Fibroblast of lung (primary cell): ENCODE measurements at places on chromosomes 4 and X. TPM values are rescaled to one million over a fixed set of nuclear protein-coding genes. Genes with fewer than 3 reads are reported as not detected.
A peak's percentile ranks its signal among the peaks of the same experiment; 100 is the strongest.

Gene ASB11
- total RNA-seq: not detected in 2 replicates

Gene F9
- total RNA-seq: not detected in 2 replicates

Gene SLC6A14
- total RNA-seq: not detected in 2 replicates

Gene ADAMTS3
- 2.1 TPM in 2 replicates for total RNA-seq

Gene THAP9
- 5.6 and 6.2 TPM in 2 replicates for total RNA-seq

Gene AKAP17A
- 17.8 and 18.0 TPM in 2 replicates for total RNA-seq

Gene SLC25A4
- 9.0 and 11.4 TPM in 2 replicates for total RNA-seq

Gene TGIF2LX
- not detected in 2 replicates for total RNA-seq

Gene TRIML2
- under 0.01 and 0.26 TPM in 2 replicates for total RNA-seq

Gene TCEAL1
- total RNA-seq: 35.5 and 37.5 TPM in 2 replicates

Gene KLHL4
- total RNA-seq: 2.1 and 3.5 TPM in 2 replicates

Gene CABS1
- total RNA-seq: not detected in 2 replicates

Gene CLTRN
- 0.26 and 0.50 TPM in 2 replicates for total RNA-seq

Gene HTN1
- total RNA-seq: not detected in 2 replicates

Gene GIMD1
- not detected in 2 replicates for total RNA-seq

Gene NUDT11
- 7.1 and 7.7 TPM in 2 replicates for total RNA-seq

Gene SLC16A2
- 5.6 and 7.8 TPM in 2 replicates for total RNA-seq

DNA sequence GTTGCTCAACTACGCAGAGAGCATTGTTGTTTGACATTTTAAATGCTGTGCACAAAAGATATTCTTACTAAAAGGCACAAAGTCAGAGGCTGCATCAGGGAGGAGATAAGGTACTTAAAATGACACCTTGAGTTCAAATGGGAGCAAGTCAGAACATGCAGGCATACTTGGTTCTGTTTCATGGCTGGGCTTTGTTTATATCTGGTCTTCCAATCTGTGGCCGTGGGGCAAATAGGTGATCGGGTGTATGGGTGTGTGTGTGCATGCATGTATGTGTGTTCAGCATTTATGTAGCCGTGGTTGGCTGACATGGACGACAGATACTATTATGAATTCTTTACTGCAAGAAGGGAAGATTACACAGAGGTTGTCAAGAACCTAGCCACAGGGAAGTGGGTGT is 106.1 kb downstream of the RASL11B start:
- no peak for DNase-seq

DNA sequence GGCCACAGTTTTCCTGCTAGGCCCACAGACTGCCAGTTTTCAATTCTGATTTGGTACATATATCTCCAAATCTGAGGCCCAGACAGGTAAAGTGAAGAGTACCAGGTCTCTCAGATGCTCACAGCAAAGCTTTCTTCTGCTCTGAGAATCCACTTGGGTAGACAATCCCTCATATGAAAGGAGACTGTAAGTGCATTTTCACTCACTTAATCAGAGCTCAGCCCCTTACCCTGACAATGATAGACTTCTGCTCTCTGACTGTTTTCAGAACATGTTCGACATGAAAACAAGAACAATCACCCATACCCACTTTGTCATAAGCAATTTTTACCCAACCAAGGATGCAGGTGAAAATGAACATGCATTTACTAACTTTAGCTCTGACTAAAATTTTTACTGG is 7.1 kb downstream of the GPRIN3 start:
- DNase-seq: no peak

GRCh38 chr4:35541146-35541887 is 703.0 kb downstream of the ARAP2 start:
- no peak for DNase-seq

- peak; percentile 83 for DNase-seq
Observed at GRCh38 chr4:185811509-185812364, at the start of gene SORBS2. SORBS2 (minus strand) TSS chr4:185812194; CDS start chr4:185690571, 121,623 bp downstream.

DNA sequence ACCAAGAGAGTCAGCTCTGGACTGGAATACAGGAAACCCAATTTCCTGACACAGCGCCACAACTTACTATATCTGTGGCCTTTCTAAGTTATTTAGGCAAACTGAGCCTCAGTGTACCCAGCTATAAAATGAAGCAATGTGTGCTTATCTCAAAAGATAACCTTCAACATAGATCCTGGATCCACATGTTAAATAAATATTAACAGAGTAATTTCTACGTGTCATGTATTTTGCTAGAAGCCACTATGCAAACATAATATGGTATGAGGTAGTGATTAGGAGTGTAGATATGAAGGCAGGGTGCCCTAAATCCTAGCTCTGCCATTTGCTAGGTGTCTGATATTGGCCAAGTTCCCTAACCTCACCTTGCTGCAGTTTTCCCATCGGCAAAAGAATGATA is 527.0 kb downstream of the RAB28 start:
- no peak for DNase-seq

DNA sequence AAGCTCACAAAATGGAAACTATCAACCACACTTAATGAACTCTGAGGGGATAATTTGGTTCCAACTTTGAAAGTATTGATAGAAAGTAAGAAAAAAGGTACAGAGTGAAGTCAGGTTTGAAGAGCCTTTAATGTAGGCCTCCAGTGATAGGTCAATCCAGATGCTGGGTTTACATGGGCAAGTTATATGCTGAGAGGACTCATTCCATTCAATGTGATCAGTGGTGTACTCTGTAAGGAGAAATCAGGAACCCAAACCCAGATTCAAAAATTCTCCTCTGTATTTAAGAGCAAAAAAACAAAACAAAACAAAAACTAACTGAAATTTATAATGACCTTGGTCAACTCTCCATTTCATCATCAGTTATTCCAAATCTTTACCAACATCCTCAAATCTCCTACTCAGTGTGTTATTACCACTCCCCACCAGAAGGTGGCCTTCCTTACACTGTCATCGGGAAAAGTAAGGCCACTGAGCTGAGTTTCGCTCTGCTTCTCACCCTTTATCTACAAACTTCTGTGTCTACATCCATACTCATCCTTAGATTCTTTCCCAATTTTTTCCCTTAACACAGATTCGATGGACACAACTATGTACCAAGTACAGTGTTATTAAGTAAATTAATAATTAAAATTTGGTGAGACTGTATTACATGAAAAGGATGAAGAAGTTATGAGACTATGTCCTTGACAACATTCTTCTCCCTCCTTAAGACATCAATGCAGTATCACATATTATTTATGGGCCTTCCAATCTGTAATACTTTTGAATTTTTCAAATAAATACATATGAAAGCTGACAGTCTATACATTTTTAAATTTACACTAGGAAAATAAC is 88.3 kb downstream of the ZAR1 start:
- peak; percentile 60 for DNase-seq

DNA sequence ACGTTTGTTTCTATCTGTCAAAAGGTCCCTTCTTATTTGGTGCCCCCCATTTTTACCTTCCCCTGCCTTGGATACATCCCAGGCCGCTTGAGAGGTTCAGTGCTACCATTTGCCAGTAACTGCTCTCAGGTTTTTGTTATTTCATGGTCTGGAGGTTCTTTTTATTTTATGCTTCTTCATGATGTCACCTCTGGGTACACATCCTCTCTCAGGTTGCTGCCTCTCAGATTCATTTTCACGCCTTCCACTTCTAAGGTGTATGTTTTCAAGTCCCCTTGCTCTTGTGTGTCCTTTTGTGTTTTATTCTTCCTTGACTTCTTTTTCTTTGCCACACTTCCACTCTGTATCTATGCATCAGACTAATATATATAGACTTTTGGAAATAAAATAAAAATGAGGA is 640.1 kb upstream of the AADAT start:
- DNase-seq: no peak

DNA sequence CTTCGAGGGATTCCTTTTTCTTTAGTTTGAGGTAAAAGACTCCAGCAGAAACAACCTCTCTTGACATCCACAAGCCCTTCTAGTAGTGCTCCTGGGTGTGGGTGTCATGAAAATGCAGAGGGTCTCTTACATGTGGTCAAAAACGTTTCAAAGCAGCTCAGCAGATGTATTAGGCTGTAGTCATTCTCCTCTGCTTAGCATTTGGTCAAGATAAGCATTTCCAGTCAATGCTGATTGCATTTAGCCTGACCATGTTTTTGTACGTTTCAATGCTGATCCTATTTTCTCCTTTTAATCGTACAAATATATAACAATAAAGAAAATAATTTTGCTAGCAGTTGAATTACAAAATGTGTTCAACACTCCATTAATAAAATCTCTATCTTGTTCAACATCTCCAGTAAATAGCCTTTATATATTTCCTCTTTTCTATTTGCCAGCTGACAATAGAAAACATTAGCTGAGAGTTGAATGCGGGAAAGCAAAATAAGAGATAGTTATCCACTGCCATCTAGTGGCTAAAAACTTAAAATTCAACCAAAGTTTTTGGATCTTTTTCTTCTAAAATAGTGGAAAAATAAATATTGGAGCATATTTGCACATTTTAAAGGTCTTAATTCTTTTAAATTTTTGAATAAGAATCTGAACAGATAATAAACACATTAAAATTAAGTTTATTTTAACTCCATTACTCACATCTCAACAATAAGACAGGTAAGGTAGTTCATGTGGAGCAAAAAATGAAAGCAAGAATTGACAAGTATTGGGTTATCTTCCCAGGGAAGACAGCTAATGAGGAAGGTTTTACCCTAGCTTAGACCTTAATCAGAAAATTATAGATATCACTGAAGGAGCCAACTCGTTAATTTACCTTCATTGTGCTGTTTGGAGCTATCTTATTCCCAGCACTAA is 15.2 kb upstream of the PACRGL start:
- DNase-seq: peak; percentile 56

DNA sequence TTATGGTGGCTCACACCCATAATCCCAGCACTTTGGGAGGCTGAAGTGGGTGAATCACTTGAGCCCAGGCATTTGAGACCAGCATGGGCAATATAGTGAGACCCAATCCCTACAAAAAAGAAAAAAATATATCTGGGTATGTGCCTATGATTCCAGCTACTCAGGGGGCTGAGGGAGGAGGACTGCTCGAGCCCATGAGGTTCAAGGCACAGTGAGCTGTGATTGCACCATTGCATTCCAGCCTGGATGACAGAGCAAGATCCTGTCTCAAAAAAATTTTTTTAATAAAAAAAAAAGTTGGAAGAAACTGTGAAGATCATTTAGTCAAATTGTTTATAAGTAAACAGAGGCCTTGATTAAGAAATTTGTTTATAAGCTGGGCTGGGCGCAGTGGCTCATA is 39.7 kb downstream of the KLHL8 start:
- no peak for DNase-seq

GRCh38 chr4:127400731-127401346 is 231.9 kb upstream of the INTU start:
- peak; percentile 86 for DNase-seq

- DNase-seq: no peak
Observed at GRCh38 chr4:149741186-149741831, 74.3 kb downstream of the IQCM start.

- peak; percentile 77 for DNase-seq
Observed at GRCh38 chr4:8191136-8191747, 7.8 kb upstream of the SH3TC1 start.

DNA sequence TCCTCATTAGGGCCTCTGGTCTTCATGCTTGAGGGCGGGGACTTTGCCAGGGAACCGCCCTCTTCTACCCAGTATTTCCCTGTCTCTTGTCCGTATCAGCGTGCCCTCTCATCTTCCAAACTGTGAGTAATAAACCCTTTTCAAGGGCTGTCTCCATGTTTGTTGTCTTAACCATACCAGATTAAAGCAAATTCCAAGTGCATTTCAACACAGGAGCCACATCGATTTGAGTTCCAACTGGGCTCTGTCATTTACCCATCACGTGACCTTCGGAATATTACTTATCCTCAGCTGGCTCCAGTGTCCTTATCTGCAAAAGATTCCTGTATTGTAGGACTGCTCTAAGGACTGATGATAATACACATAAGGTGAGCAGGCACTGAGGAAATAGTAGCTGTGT is 6.4 kb upstream of the PHEX start:
- DNase-seq: peak; percentile 12

- DNase-seq: no peak
Observed at GRCh38 chr4:185071236-185071811, 53.0 kb downstream of the HELT start.

DNA sequence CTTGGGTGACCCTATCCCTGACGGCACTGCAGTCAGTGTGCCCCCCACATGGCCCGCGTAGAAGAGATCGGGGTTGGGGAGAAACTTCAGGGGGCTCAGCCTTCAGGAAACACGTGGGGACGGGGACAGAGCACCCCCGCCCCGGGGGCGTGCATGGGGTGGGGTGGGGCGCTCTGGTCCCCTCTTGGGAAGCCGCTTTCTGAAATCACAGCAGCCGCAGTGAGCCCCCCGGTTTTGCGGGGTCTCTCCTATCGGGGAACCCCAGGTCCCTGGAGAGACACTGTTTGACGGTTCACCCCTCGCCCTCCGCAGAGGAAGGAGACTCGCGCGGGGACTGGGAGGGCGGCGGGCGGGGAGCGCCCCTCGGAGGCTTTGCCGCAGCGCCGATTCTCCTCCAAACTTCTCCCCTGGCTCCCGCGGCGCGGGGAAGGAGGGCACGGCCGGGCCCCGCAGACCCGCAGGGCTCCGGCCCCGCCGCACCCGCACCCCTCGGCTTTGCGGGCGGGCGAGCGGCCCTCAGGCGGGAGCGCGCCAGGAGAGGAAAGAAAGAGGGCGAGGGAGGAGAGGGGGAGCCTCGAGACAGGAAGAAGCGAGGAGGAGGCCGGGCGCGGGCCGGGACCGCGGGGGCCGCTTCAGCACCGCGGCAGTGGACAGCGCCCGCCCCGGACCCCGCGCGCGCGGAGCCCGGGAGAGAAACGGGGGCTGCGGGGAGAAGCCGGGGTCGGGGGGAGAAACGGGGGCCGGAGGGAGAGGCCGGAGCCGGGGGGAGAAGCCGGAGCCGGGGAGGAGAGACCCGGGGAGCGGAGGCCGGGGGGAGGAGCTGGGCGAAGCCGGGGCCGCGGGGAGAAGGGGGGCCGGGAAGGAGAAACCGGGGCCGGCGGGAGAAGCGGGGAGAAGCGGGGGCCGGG is 612 bp downstream of the CPLX1 start:
- DNase-seq: peak; percentile 16

GRCh38 chrX:79623098-79623762 is 256.1 kb upstream of the ITM2A start:
- no peak for DNase-seq

DNA sequence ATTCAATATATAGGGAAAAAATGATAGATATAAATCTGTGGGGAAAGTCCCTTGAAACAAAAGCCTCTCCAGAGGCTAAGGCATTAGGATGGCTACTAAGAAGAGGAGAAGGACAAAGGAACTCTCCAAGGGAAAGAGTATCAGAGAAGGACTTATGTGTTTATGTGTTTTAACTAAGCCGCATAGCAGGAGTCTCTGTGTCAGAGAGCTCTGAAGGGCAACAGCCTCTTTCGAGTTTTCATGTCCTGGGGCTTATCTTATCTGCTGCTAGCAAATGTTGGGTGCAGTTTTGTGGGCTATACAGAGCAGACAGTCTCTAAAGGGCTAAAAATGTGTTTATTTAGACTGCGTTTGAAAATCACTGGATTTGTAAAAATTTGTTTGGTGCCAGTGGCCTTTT is 1145.6 kb upstream of the DIAPH2 start:
- no peak for DNase-seq

GRCh38 chr4:76697129-76697803 is 200.7 kb downstream of the SOWAHB start:
- no peak for DNase-seq
